ENCODE measurements at places on chromosomes 12 and 14.
A peak's percentile ranks its signal among the peaks of the same experiment; 100 is the strongest.

GRCh38 chr12:107415071-107415470, 270.5 kb upstream of the PWP1 start:
- no peak overlapping the region for H3K4me3 ChIP-seq
- no peak overlapping the region for H3K27ac ChIP-seq
- H3K27me3 ChIP-seq: no peaks in the 10 kb centered on the region
- no peaks in the 10 kb centered on the region for H3K36me3 ChIP-seq

- H3K4me1 ChIP-seq: no peaks in the 10 kb centered on the region
- H3K27me3 ChIP-seq: no peaks in the 10 kb centered on the region
- no peak overlapping the region for H3K4me3 ChIP-seq
- DNase-seq: no peak
- H3K27ac ChIP-seq: peak overlapping the region; percentile 82
- H3K36me3 ChIP-seq: no peaks in the 10 kb centered on the region
These were observed 61.3 kb downstream of the CRADD start for GRCh38 chr12:93738199-93739058.

- no peaks in the 10 kb centered on the region for H3K4me1 ChIP-seq
- DNase-seq: peak; percentile 68
- peak overlapping the region; percentile 37 for H3K27ac ChIP-seq
- H3K36me3 ChIP-seq: no peaks in the 10 kb centered on the region
These were observed 9.2 kb upstream of the RILPL2 start for GRCh38 chr12:123445388-123446332.

DNA sequence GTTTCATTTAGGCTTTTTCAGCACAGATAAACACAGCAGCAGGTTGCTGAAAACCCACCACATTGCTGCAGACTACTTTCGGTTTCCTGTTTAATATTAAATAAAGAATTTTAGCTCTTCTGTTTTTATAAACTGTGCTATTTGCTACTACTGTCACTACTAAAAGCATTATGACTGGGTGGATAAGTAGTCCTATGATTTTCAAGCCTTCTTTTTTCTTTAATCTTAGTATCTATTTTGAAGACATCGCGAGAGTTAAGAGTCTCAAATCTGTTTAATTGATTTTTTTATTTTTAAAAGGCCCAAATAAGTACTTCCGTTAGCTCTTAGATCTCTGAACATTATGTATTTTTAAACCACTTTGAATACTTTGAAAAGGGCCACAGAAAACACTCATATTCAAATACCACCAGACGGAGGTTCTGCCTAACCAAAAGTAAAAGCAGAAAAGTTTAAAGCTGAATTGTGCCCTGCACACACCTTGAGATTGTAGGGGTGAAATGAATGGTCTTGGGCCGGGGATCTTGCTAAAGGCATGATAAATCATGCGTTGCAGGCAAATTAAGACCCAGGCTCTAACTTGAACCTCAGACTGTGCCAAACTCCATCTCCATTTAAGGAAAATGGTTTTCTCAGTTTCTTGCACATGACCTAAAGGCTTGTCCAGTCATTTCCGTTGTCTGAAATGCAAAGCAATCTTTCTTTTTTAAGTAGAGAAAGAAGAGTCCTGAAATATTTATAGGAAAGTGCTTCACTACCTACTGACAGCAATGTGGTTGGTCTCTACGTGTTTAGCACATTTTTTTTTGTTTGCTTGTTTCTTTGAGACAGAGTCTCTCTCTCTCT, 13.6 kb upstream of the FOXN3 start:
- no peaks in the 10 kb centered on the region for H3K4me1 ChIP-seq
- H3K27ac ChIP-seq: peak overlapping the region; percentile 66
- no peak for DNase-seq
- no peaks in the 10 kb centered on the region for H3K36me3 ChIP-seq

GRCh38 chr12:25071366-25071765, 122.5 kb upstream of the BCAT1 start:
- no peaks in the 10 kb centered on the region for H3K4me1 ChIP-seq
- H3K27ac ChIP-seq: no peak overlapping the region

- H3K4me1 ChIP-seq: no peaks in the 10 kb centered on the region
- no peak overlapping the region for H3K4me3 ChIP-seq
- no peak for DNase-seq
- peaks cover 16% of the 10 kb centered on the region for H3K36me3 ChIP-seq
- no peaks in the 10 kb centered on the region for H3K27me3 ChIP-seq
- no peak overlapping the region for H3K27ac ChIP-seq
These were observed 47.7 kb downstream of the MAX start for GRCh38 chr14:65054471-65055085.

GRCh38 chr14:75981426-75982265, at the start of gene TGFB3:
Gene TGFB3 (minus strand): TSS chr14:75981995. CDS start chr14:75980893, 1,102 bp downstream.
- H3K4me1 ChIP-seq: peaks cover 65% of the 10 kb centered on the region
- H3K27ac ChIP-seq: peak within 1 kb of the TSS; percentile 99
- DNase-seq: peak; percentile 87
- H3K27me3 ChIP-seq: no peaks in the 10 kb centered on the region
- peak within 1 kb of the TSS; percentile 72 for H3K4me3 ChIP-seq

DNA sequence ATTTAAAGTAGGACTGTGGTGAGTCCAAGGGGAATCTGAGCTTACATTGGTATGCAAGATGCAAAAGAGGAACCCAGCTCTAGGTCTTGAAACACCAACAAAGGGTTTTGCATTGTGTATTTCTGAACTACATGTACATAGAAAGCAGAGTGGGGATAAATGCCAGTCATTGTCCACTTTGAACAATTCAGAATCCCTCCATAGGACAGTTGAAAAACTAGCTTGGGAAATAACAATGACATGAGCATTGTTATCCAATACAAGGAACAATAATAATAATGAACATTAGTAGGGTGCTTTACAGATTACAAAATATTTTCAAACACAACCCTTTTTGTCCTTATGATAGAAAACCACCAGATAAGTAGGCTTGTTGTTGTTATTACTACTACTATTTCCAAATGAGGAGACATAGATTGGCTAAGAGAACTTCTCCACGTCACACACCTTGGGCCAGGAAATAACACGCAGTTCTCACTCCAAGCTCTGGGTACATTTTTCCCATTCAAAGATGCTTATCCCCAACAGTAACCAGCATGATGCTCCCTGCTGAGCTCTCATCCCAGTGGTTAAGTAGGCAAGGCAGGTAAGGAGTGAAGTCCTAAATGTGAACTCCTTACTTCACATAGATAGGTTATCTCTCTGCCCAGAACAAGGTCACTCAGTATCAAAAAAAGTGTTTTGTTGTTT, 51.7 kb upstream of the RASSF8 start:
- no peaks in the 10 kb centered on the region for H3K4me1 ChIP-seq
- no peak for DNase-seq
- H3K36me3 ChIP-seq: no peaks in the 10 kb centered on the region
- no peak overlapping the region for H3K4me3 ChIP-seq
- no peak overlapping the region for H3K27ac ChIP-seq
- no peaks in the 10 kb centered on the region for H3K27me3 ChIP-seq

- H3K27ac ChIP-seq: peak overlapping the region; percentile 18
- no peaks in the 10 kb centered on the region for H3K4me1 ChIP-seq
- no peak for DNase-seq
These were observed 54.9 kb upstream of the HIF1A start for GRCh38 chr14:61640158-61641136.

DNA sequence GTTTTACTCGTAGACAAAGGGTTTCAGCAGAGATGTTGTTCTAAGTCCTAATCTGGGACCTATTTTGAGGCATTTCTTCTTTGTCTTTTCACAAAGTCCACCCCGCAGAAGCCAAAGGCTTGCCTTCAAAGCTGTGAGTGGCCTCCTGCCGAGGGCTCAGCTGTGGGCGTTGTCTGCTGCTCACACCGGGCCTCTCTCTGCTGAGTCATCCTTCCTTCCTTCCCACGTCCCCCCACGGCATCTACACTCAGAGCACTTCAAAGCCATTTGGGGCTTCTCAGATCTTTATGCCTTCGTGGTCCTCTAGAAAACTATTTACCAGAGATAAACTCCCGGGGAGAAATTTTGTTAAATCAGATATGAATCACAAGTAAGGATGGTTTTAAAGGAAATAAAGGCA, 115.9 kb upstream of the TMPO start:
- H3K27ac ChIP-seq: no peak overlapping the region
- no peaks in the 10 kb centered on the region for H3K36me3 ChIP-seq
- no peaks in the 10 kb centered on the region for H3K27me3 ChIP-seq
- no peak overlapping the region for H3K4me3 ChIP-seq

GRCh38 chr12:88566430-88566829, 13.8 kb downstream of the KITLG start:
- peaks cover 7% of the 10 kb centered on the region for H3K4me1 ChIP-seq
- no peak for DNase-seq
- H3K36me3 ChIP-seq: no peaks in the 10 kb centered on the region
- H3K27ac ChIP-seq: no peak overlapping the region

DNA sequence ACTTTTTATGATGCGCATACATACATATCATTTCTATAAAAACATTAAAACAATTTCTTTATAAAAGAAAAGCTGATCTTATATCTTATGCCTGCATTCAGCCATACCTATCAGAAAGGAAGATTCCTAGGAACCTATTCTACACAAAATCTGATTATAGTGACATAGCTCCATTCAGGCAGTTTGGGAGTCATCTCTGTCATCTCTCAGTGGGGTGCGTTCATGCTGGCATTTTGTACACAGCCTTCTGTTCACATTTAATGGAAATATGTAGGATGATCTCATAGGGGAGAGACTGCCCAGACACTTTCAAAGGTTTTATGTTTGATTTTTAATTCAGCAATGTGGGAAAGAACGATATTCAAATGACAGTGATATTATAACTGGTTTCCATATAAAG, 52.9 kb downstream of the ATL1 start:
- H3K27ac ChIP-seq: no peak overlapping the region
- no peaks in the 10 kb centered on the region for H3K4me1 ChIP-seq
- H3K36me3 ChIP-seq: no peaks in the 10 kb centered on the region
- no peak overlapping the region for H3K4me3 ChIP-seq

- no peak for DNase-seq
- no peaks in the 10 kb centered on the region for H3K36me3 ChIP-seq
- H3K4me3 ChIP-seq: no peak overlapping the region
- no peaks in the 10 kb centered on the region for H3K4me1 ChIP-seq
These were observed 22.3 kb downstream of the HOXC4 start for GRCh38 chr12:54075974-54076373.

GRCh38 chr14:65255029-65255545, 152.8 kb upstream of the MAX start:
- no peak overlapping the region for H3K4me3 ChIP-seq
- no peak overlapping the region for H3K27ac ChIP-seq
- H3K27me3 ChIP-seq: no peaks in the 10 kb centered on the region

- H3K36me3 ChIP-seq: no peaks in the 10 kb centered on the region
- H3K4me1 ChIP-seq: peaks cover 38% of the 10 kb centered on the region
- no peak overlapping the region for H3K4me3 ChIP-seq
These were observed 11.7 kb downstream of the CAMKK2 start for GRCh38 chr12:121284551-121285390.

DNA sequence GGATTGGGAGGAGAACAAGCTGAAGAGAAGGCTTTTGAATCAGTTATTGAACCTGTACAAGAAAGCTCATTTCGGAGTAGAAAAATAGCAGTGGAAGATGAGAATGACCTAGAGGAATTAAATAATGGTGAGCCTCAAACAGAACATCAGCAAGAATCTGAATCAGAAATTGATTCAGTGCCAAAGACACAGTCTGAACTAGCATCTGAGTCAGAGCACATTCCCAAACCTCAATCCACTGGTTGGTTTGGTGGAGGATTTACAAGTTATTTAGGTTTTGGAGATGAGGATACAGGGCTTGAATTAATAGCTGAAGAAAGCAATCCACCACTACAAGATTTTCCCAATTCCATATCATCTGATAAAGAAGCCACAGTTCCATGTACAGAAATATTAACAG, 13.5 kb downstream of the MIA2 start:
- no peak overlapping the region for H3K27ac ChIP-seq
- DNase-seq: no peak
- no peaks in the 10 kb centered on the region for H3K4me1 ChIP-seq

GRCh38 chr12:44839785-44840184, 36.3 kb downstream of the NELL2 start:
- H3K4me3 ChIP-seq: no peak overlapping the region
- no peaks in the 10 kb centered on the region for H3K27me3 ChIP-seq
- H3K27ac ChIP-seq: no peak overlapping the region

DNA sequence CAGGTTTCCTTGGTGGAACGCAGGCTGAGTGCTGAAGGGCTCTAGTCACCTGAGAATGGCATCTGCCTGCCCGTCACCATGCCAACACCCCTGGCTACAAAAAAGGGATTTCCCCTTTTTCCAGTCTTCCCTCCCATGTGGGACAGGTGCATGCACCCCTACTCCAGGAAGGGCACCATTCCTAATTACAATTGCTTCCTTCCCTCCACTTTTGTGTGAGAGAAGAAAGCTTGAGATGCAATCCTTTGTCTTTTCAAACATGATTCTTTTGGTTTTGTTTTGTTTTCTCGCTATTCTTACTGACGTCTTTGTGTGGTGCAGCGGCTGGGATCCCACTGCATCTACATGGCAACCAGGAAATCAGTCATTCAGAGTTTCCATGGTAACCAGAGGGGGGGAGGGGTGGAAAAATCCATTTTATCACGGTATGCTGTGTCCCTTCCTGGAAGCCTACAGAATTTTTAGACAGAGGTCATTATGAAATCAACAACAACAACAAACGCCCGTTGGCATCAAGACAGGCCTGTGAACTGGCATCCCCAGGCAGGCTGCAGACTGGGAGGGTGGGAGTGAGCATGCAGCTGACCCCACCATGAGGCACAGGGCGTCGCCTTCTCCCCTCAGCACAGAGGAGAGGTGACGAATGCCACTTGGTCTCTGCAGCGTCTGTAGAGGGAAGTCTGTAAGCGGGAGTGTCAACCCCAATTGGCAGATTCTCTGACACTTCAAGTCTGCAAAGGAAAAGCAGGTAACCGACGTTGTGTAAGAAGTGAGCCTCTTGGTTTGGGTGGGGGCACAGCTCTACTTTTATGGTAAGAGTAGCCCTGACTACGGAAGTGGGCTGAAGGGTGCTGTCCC, 13.6 kb upstream of the GNG2 start:
- no peaks in the 10 kb centered on the region for H3K27me3 ChIP-seq
- H3K4me3 ChIP-seq: no peak overlapping the region
- DNase-seq: no peak

DNA sequence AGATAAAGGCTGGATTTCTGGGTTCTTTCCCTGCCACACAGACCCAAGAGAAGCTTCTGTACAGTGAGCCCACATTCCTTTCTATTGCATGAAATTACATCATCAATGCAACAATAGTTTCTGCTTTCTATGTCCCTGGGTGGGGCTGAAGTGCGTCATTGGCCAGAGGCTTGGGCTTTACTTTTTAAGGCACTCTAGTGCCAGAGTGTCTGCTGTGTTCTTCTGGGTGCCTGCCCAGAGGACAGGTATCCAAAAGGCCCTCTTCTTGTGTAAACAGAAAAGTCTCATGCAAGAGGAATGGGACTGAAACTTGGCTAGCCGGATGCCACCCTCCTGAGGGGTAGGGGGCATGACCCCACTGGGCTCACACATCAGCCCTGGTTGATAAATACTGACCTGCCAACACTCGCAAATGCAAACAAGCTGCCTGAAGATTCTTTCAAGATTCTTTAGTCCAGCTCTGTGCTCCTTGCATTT, 5.9 kb downstream of the KRT86 start:
- no peak overlapping the region for H3K4me3 ChIP-seq
- H3K27ac ChIP-seq: peak overlapping the region; percentile 57
- H3K36me3 ChIP-seq: no peaks in the 10 kb centered on the region
- peak; percentile 81 for DNase-seq
- H3K27me3 ChIP-seq: no peaks in the 10 kb centered on the region
- H3K4me1 ChIP-seq: peaks cover 26% of the 10 kb centered on the region

GRCh38 chr12:54159140-54159539, 29.6 kb downstream of the SMUG1 start:
- H3K27ac ChIP-seq: no peak overlapping the region
- no peaks in the 10 kb centered on the region for H3K27me3 ChIP-seq
- no peaks in the 10 kb centered on the region for H3K36me3 ChIP-seq
- DNase-seq: no peak
- no peak overlapping the region for H3K4me3 ChIP-seq

All from right atrium auricular region (tissue), 2 donors.